Activated CD8-positive, alpha-beta memory T cell treated with anti-CD3 and anti-CD28 coated beads, Interleukin-2, amount 50 U/mL, for 48 hours (primary cell): ENCODE measurements at places on chromosomes 2 and 18.

DNA sequence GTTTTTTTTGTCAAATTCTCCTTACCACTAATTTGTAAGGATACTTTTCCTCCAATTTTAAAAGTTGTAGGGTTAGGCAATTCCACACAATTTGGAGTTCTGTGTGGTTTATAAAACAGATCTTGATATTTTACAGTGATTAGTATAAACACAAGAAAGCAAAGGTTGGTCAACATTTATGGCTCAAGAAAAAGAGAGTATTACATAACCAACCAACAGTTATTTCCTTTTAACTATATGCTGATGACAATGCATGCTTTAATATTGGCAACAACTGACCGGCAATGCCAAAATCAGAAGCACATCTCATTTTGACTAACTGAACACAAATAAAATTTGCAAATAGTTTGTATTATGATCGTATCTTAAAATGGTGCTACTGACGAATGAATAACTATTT lies 137.2 kb downstream of the CDH2 start:
- DNase-seq = no peak

GRCh38 chr2:234003972-234004617 lies 46.4 kb upstream of the SPP2 start:
- DNase-seq = no peak

GRCh38 chr2:39547811-39548719 lies 111.0 kb upstream of the MAP4K3 start:
- DNase-seq = no peak

DNA sequence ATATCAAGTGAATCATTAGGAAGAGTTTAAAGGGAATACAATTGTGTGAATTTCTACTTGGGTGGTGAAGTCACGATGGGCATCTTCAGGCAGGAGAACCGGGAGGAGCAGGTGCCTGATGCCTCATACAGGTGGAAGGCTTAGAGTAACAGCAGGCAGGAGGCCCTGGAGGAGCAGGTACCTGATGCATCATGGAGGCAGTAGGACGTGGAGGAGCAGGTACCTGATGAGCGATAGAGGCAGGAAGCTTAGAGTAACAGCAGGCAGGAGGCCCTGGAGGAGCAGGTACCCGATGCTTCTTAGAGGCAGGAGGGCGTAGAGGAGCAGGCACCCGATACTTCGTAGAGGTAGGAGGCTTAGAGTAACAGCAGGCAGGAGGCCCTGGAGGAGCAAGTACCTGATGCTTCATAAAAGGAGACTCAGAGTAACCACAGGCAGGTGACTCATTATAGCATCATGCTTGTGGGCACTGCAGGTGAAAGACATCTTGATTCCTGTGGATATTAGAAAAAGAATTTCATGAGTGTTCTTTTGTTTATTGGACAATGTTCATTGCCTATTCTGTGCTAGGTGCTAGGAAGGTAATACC lies 133.9 kb downstream of the ATP9B start:
- no peak for DNase-seq

- no peak for DNase-seq
Measured at GRCh38 chr2:173400760-173401159, 46.1 kb downstream of the CDCA7 start.

- no peak for DNase-seq
Measured at GRCh38 chr2:105052773-105053172, 14.9 kb downstream of the MRPS9 start.

DNA sequence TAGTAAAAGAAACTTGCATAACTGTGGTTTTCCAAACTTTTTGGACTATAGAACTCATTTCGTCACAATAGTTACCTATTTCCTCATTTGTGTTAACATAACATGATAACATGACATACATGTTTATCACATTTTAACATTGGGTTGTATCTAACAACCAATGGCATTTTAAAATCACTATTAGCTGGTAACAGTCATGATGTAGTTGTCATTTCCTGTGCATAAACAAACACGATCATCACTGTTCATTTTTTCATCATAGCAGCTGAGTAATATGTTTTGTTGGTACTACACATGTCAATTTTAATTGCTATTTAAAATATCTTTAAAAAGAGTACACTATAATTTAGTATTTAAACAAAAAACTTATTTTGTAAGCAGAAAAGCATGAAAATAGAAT lies 402.4 kb downstream of the SATB2 start:
- DNase-seq = no peak

DNA sequence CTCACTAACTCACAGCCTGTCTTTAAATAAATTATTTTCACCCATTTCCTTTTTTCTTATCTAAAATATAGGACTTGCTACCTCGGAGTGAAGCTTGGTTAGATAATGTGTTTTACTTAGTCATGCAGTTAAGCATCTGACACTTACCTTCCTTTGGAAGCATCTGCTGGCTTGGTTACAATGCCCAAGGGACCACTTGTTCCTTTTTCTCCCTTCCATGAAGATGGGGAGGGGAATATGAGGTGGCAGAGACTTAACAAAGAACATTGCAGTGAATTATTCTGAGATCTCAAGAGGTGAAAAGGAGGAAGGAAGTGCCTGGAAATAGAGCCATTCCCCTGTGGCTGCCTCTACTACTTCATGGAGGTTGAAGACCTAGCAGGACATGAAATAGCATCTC lies 145.4 kb upstream of the FOSL2 start:
- no peak for DNase-seq

DNA sequence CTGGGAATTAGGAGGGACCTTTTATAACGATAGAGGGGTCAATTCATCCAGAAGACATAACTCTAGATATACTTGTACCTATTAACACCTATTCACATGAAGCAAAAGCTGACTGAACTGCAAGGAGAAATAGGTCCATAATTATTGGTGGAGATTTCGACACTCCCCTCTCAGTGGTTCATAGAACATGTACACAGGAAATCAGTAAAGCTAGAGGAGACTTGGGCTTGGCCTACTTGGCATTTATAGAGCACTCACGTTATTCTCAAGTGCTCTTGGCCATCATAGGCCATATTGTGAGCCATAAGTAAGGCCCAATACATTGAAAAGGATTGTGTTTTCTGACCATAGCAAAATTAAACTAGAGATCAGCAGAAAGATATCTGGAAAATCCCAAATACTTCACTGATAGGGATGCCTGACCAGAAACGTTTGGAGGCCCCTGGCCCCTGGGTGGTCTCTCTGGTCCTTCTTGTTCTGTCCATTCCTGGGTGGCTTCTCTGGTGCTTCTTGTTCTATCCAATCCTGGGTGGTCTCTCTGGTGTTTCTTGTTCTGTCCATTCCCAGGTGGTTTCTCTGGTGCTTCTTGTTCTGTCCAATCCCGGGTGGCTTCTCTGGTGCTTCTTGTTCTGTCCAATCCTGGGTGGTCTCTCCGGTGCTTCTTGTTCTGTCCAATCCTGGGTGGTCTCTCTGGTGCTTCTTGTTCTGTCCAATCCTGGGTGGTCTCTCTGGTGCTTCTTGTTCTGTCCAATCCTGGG lies 49.0 kb downstream of the SNED1 start:
- no peak for DNase-seq
